ENCODE measurements at places on chromosomes 3 and 15.
A peak's percentile ranks its signal among the peaks of the same experiment; 100 is the strongest.

- DNase-seq, result no peak
These were observed 70.0 kb downstream of the MEF2A start for GRCh38 chr15:99635794-99636193.

DNA sequence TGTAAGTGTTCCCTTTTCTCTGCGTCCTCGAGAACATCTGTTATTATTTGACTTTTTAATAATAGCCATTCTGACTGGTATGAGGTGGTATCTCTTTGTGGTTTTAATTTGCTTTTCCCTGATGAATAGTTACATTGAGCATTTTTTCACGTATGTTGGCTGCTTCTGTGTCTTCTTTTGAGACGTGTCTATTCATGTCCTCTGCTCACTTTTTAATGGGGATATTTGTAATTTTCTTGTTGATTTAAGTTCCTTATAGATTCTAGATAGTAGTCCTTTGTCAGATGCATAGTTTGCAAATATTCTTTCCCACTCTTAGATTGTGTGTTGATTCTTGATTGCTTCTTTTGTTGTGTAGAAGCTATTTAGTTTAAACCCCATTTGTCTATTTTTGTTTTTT lies 179.2 kb downstream of the DOCK3 start:
- no peak for DNase-seq

DNA sequence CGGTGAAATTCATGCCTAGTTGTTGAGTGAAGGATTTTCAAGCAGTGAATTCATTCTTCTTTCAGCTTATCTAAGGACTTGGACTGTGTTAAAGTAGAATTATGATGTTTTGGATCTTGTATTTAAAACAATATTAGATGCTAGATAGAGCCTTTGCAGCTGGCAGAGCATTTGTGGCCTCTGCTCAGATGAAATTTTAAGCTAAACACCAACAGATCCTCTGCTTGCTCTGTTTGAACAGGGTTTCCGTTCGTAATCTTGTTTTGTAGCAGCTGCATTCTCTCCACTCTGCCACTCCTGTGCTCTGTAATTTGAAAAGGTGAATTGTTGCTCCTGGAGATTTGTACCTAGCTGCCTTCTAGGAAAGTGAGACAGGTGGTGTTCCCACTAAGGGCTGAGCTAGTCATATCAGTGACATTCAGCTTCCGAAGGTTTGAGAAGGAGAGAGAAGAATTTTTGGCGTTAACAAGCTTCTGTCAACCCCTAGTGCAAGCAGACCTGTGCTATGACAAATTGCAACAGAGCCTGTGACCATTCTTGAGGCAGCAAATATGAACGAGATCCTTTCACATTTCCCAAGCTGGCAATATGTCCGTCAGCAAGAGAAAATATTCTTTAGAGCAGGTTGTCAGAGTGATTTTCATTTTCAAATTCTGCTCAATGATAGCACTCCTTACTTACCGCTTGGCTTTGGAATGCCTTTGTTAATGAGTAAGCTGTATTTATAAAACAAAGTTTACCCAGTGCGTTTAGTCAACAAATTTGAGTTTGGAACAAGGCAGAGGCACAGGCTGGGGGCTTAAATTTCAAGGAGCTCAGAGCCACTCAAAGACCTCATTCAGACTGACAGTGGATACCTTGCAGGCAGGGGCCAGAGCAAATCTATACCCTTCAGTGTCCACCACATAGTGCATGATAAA lies 5.3 kb downstream of the CHST2 start:
- DNase-seq, result no peak

DNA sequence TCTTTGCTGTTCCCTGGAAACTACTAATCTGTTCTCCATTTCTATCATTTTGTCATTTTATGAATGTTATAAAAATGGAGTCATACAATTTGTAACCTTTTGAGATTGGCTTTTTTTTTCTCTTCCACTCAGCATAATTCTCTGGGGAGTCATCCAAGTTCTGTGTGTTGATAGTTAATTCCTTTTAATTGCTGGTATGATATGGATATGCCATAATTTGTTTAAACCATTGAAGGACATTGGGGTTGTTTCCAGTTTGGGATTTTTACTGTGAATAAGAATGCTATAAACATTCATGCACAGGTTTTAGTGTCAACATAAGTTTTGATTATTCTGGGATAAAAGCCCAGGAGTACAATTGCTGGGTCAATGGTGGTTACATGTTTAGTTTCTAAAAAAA lies 279.4 kb downstream of the WNT5A start:
- DNase-seq, result no peak

- DNase-seq, result no peak
These were observed 57.5 kb downstream of the MED12L start for GRCh38 chr3:151142929-151143328.

DNA sequence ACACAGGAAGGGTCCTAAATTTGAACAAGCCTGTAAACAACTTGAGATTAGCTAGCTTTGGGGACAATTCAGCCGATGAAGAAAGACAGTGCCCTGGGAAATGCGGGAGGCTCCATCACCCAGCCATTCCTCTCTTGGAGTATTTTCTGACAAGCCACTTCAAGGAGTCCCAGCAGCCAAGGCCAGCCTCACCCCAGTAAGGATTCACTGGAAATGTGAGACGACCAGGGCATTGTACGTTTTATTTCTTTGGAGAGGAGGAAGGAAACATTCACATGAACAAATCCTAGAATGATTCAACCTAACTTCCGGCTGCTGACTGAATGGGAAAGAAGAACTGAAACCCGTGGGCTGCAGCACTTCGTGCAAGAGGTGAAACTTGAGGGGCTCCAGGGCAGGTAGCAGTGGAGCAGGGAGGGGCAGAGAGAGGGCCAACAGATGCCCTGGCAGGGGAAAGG lies 116.4 kb upstream of the ARHGEF3 start:
- DNase-seq, result peak; percentile 82

GRCh38 chr15:40098489-40099261 lies 10.0 kb downstream of the BMF start:
- peak; percentile 87 for DNase-seq

DNA sequence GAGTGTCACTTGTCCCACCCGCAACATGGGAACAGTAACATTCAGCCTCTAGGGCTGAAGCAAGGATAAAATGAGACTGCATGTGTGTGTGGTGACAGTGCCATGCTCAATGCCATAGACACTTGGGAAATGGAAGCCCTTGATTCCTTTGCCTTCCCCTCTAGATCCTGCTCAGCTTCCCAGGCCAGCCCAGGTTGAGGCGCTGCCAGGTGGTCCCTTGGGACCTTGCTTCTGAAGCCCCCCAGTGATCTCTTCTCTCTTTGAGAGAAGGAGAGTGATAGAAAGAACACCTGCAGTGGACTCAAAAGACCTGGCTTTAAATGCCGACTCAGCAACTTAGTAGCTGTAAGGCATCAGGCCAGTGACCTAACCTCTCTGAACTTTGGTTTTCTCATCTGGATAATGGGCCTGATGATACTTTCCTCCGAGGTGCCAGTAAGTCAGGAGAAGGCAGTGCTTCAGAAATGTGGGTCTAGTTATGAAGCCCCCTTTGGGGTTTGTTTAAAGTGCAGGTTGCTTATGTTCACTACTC lies 144.5 kb downstream of the RPLP1 start:
- no peak for DNase-seq

DNA sequence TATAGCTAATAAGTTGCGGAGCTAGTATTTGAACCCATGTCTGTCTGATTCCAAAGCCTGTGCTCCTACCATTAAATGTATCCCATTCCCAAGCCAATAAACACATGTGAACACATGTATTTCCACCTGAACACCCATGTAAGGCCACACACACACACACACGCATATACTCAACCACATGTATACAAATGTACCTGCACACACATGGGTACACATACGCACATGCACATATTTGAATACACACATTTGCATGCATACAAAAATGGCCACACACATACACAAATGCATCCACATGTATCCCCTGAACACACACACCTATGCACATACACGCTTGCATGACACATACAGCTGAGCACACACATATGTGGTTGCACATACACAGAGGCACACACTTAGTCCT lies 5.4 kb upstream of the MRPS22 start:
- DNase-seq, result no peak

- no peak for DNase-seq
These were observed 43.4 kb downstream of the ST3GAL6 start for GRCh38 chr3:98806521-98806920.

DNA sequence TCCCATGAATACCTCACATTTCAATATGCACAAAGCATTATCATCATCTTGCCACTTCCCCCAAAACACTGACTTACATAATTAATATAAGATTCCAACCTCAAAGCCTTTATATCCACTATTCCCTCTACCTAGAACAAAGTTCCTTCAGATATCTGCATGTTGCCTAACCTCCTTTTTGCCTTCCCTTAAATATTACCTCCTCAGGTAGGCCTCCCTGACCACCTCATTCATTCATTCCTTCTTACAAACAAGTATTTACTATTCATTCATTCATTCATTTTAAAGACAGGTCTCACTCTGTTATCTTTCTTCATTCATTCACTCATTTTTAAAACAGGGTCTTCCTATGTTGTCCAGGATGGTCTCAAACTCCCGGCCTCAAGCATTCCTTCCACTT lies 18.6 kb downstream of the DYNC1LI1 start:
- no peak for DNase-seq

DNA sequence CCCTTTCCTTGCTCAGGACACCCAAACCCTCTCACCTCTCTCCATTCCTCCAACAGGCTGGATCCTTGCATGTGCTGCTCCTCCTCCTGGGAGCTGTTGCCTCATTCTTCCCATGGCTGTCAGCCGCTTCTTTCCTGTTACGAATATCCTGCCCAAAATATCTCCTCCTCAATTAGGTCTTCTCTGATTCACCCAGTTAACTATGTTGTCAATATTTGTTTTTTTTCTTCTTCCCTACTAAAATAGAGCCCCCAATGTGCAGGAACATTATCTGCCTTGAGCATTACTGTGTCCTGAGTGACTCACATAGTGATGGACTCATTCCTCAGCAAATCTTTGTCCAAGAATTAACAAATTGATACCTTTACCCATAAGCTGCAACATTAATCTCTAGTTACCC lies 357.2 kb downstream of the CLSTN2 start:
- no peak for DNase-seq

GRCh38 chr3:156264771-156265170 lies 144.4 kb downstream of the KCNAB1 start:
- no peak for DNase-seq

DNA sequence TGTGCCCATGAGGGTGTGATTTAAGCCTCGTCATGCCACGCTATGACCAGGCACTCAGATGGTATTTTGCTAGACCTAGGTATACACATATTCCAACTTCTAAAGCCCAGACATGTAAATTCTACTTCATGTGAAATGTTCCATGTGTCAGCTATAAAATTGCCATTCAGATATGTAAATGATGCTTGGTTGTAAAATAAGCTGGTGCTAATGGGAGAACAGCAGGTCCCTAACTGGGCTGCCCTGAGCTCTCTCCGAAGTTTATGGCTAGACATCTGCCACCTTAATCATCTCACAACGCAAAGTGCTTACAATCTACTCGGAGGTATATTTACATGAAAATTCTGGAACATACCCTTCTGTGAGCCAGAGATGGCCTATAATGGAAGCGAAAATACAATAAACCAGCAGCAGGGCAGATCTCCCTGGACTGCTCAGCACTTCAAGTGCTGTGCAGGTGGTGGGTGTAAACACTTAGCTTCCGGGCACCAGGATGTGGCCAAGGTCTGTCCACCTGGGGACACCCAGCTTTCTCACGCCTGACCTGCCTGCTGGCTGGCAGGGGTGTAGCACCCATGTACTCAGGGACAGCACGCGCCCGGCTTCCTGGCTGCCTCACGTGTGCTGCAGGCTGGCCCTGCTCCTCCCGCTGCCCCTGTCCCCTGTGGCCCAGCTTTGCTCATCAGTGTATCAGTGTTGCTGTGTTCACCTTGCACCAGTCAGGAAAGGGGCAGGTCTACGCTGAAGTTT lies 82.0 kb downstream of the CHDH start:
- no peak for DNase-seq

GRCh38 chr15:61633951-61634350 lies 404.8 kb upstream of the RORA start:
- no peak for DNase-seq

- DNase-seq, result no peak
These were observed 151.7 kb upstream of the TBL1XR1 start for GRCh38 chr3:177348974-177349373.

All from activated naive CD4-positive, alpha-beta T cell treated with anti-CD3 and anti-CD28 coated beads for 36 hours (primary cell).